GM03348 (cell line): ENCODE measurements at places on chromosomes 2 and 18.

DNA sequence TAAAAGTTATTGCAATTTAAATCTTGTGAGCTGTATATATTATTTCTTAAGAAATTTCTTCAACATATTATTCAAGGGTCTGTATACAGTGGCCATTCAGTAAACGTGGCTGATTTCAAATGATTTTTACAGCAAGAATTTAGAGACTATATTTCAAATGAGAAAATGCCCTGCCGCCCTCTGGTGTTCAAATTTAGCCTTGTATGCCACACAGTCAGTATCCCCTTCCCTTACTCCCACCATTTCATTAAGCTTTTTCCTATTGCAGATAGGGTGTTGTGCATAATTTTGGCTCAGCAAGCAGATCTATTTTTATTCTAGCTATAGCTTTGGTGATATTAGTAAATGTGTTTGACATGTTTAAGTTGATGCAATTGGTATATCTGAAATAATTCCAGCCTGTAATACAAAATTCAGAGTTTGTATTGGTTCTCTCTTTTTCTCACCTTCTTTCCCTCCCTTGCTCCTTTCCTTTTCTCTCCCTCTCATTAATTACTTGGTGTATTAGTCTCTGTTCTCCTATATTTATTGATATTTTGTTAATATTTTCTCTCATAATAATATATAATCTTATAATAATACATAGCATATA, 22.8 kb upstream of the SCN7A start:
- peak; percentile 16 for DNase-seq

GRCh38 chr18:75391279-75392225, 36.0 kb downstream of the SMIM21 start:
- DNase-seq = no peak

- peak; percentile 29 for DNase-seq
Observed at GRCh38 chr2:144217853-144218633, 301.9 kb downstream of the ZEB2 start.

- no peak for DNase-seq
Observed at GRCh38 chr2:241966647-241967466, 97.3 kb downstream of the RTP5 start.

GRCh38 chr2:19434413-19434812, 76.0 kb upstream of the OSR1 start:
- no peak for DNase-seq
